Nephron progenitor cell (in vitro differentiated cells): ENCODE measurements at places on chromosomes 3 and 15.

DNA sequence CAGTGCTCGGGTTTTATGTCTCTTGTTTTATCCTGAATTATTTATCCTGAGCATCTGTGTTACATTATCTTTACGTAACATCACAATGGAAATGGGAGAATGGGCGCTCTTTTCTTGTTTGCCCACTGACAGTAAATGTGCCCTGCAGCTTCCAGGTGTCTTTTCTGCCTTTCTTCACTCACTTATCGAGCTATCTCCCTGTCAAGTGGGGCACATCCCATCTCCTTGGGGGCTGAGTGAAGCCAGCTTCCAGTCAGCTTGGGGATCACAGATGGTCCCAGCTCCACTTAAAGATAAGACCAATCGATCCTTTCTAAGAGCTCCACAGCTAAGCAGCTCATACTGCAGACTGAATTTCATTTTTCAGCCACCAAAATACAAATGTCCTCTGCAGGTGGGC, 125.8 kb downstream of the KBTBD8 start:
- DNase-seq, result no peak

DNA sequence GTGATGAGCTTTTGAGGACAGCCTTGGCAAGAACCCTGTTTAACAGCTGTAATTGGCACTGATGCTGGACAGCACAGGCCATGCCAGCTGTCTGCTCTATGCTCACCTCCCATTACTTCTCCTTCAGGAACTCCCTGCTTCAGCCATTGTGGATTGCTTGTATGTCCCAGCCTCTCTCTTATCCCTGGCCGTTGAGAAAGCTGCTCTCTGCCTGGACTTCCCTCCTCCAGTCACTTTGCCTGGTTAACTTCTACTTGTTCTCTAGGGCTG, 444.5 kb downstream of the EPHB1 start:
- DNase-seq, result no peak

DNA sequence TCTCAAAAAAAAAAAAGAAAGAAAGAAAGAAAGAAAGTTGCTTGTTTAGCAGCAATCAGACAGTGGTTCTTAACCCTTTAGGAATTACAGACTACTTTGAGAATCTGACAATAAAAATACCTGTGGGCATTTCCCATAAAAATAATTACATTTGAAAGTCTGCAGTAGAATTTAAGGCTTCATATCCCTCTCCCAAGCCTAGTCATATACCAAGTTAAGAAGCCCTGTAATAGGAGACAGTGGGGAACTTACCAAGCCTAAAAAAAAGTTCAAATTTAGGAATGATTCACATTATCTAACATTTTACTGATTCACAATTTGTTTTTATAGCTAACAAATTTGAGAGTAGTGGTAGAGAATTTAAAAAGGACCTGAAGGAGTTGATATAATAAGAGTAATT, 47.5 kb downstream of the LRRFIP2 start:
- no peak for DNase-seq

- DNase-seq, result no peak
Measured at GRCh38 chr3:45972534-45973402, 22.9 kb downstream of the FYCO1 start.

GRCh38 chr3:142046320-142047020, 102.9 kb downstream of the TFDP2 start:
- DNase-seq, result no peak

GRCh38 chr3:17339132-17339575, 403.3 kb downstream of the TBC1D5 start:
- DNase-seq, result no peak

DNA sequence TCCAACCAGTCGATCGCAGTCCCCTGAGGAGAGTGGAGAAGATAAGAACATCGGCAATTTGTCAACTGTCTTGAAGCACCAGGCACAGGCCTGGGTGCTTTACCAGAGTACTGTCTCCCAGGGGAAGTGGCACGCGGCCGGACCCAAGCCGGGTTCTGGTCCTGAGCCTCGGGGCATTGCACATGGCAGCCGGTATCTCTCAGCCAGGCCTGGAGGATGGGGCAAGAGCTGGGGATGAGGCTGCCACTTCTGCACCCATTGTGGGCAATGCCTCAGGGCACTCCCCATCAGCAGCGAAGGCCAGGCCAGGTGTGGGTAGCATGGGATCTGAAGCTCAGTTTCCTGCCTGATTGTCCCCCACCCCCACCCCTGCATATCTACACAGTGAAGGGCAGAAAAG, 77.5 kb downstream of the ADCY5 start:
- DNase-seq, result no peak

DNA sequence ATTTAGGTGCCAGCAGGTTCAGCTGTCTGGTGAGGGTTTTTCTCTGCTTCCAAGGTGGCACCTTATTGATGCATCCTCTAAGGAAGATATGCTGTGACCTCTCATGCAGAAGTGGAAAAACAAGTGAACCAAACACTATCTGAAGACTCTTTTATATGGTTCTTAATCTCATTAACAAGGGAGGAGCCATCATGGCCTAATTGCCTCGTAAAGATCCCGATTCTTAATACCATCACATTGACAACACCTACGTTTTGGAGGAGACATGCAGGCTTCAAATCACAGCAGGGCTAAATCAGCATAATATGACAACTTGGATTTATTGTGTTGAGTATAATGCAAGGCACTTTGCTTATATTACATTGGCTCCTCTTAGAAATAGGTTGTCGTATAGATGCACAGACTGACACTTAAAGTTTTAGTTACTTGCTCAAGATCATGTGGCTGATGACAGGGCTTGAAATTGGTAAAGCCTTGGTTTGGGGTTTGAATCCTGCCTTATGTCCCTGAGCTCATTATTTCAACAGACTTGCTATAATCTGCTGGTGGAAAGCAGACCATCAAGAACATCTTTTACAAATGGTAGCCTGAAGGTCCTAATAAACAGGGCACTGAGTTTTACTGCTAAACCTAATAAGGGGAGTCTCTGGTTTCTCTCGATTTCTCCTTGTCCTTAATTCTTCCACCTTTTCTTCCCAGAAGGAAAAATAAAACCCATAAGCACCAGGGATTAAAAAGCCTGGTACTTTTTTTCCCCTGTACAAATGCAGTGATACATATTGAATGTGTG, 88.2 kb downstream of the PTPRG start:
- no peak for DNase-seq
